ENCODE measurements at places on chromosomes 3 and 15. TPM values are rescaled to one million over a fixed set of nuclear protein-coding genes. Genes with fewer than 3 reads are reported as not detected.

RBMS3 gene
- total RNA-seq: 29.6 TPM

GOLGA6A gene
- not detected for total RNA-seq

GPR156 gene
- 0.40 TPM for total RNA-seq

FRMD5 gene
- not detected for total RNA-seq

DNA sequence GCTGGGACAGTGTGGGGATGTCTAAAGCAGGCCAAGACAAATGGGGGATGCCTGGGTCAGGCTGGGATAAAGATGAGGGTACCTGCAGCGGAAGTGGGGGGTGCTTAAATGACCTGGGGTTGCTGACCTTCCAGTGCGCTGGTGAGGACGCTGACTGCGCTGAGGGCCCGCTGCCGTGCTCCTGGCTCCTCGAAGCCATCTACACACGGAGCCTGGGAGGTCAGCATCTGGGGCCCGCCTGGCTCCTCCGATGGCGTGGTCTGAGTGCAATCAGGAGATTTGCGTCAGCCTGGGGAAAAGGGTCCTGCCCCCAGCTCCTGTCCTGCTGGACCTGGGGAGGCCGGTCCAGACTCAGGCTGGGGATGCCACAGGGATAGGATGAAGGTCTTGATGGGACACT, 50.7 kb downstream of the SCN5A start:
- no peak for DNase-seq

DNA sequence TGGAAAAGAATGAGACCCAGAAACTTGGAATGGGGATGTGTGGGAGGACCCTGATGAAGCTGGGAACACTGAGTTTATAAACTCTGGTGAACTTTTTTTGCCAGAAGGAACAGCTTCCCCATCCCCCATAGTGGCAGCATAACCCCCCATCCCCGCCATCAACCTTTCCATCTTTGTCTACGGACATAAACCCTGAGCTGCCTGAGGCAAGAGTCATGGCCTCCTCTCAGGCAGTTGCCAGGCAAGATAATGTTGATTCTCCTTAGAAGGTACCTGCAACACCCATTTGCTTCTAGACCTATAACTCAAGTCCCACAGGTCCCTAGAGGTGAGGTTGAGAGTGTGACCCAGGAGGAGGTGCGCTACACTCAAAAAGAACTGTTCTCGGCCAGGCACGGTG, 11.5 kb downstream of the MAP4 start:
- no peak for DNase-seq

- no peak for DNase-seq
Observed at GRCh38 chr3:112681822-112682325, 40.9 kb upstream of the CCDC80 start.

Data from NCI-H460 (cell line).